ENCODE measurements at places on chromosomes 1 and 21.

- no peak for DNase-seq
Observed at GRCh38 chr1:171355727-171356126, 41.7 kb downstream of the FMO4 start.

DNA sequence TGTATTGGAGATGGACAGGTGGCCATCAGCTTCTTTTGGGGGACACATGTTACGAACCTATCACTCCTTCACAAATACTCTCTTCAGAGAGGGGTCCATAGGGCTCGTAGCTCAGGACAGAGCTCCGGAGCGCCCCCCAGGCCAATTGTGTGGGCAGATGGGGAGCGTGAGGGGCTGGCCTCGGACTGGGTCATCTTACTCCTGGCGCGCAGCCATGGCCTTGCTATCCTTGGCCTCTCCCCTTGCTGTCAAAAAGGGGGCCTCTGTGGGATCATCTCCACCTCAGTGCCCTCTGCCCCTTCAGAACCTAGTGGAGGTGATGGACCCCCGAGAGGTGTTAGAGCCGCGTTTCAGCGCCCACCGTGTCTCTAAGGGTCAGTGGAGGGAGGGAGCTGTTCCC lies 35.0 kb downstream of the ATP5PO start:
- DNase-seq, result no peak

DNA sequence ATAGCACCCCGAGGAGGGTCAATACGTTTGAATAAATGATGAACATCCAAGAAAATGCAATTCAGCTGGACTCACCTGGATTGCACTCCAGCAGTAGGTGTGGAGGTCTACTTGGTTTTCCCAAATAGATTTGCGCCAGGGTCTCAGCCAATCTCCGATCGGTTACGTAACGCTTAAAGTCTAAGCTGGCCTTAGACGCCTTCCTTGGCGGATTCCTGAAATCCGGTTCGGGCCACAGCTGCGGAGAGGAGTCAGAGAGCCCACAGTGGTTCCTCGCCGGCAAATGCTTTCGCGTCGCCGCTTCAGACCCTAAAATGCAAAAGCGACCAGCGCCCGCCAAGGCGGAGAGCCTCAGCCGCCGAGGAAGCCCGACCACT lies 322 bp downstream of the TFB2M start:
- no peak for DNase-seq

DNA sequence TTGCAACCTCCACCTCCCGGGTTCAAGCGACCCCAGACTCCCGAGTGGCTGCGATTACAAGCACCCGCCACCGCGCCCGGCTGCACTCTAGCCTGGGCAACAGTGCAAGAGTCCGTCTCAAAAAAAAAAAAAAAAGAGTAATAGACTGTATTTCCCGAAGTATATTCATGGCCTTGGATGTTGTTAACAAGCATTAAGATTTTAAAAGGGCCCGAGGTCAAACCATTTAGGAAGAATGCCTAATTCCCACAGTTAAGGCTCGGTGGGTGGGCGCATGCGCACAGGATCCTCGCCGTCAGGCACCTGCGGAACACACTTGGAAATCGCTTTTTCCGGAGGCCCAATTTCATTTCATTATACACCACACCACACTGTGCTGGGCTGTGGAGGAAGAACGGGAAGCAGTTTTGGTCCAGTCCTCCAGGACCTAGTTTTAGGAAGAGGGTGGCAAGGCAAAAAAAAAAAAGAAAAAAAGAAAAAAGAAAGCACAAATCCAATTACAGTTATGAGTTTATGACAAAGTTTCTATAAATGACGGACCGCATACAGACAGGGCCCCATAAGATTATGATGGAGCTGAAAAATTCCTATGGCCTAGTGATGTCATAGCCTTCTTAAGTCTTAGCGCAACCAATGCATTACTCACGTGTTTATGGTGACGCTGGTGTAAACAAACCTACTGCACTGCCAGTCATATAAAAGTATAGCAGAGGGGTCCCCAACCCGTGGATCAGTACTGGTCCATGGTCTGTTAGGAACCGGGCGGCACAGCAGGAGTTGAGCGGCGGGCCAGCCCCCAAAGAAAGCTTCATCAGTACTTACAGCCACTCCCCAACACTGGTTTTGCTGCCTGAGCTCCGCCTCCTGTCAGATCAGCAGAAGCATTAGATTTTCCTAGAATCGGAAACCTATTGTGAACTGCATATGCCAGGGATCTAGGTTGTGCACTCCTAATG lies 38.2 kb downstream of the H3-3A start:
- peak; percentile 58 for DNase-seq

- DNase-seq, result no peak
Observed at GRCh38 chr1:245999697-246000637, 507.1 kb downstream of the SMYD3 start.

DNA sequence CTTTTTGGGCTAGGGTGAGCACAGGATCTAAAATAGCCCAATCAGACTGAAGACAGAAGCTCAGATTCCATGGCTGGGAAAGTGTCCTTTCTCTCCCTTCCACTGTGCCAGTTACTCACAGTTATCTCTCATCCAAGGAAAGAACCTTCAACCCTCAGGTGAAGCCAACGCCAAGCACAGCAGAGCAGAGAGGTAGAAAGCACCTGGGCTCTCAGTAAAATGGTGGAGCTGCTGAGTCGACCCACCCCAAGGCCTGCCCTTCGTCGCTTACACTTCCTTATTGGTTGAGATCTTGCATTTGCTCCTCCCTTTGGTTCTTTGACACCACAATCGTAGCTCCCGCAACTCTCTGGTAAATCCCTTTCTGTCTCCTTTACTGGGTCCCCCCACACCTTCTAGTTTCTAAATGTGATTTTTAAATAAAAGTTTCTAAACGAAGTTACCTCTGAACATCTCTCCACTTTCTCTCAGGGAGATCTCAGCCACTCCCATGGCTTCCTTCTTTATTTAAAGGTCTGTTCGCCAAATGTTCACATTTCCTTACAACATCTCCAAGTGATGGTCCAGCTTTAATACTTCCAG lies 27.5 kb upstream of the SLC30A1 start:
- DNase-seq, result no peak

DNA sequence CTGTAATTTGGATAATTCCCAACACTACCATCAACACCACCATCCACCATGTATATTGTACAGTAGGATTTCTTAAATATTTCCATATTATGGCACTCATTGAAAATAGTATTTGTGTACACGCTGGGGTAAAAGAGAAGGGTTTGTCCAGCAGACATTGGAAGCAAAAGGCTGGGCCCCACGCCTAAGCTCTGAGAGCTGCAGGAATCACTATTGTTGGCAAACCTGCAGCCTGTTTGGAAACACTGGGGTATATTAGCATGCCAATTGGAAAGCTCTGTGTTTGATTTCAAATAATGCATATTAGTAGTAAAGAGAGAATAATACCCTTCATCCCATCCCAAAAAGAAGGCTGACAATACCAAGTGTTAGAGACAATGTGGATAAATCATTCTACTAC lies 81.5 kb upstream of the DPYD start:
- no peak for DNase-seq

DNA sequence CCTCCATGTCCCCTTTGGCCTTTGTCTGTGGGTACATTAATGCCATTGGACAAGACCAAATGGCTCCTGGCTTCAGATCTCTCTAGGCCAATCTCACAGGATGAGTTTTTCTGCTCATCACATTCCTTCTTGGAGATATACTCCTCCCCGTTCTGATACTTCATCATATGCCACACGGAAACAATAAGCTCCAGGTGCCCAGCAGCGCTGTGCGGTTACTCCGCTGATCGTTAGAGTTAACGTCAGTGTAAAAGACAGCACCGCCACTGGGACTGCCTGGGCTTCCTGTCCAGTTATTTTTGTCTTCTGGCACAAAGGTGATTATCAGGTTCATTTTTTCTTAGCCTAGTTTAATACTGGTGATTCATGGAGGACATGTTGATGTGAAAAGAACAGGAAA lies 22.5 kb downstream of the CACHD1 start:
- no peak for DNase-seq

DNA sequence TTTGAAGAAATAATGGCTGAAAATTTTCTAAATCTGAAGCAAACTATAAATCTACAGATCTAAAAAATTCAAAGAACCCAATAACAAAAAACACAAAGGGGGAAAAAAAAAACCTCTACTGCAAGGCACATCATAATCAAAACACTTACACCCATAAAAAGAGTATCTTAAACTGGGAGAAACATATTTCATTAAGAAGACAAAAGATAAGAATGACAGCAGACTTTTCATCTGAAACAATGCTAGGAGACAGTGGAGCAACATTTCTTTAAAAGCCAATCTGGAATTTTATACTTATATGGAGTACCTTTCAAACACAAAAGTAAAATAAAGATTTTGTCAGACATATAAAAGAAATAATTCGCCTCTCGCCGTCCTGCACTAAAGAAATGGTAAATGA lies 49.1 kb downstream of the COP1 start:
- DNase-seq, result no peak

DNA sequence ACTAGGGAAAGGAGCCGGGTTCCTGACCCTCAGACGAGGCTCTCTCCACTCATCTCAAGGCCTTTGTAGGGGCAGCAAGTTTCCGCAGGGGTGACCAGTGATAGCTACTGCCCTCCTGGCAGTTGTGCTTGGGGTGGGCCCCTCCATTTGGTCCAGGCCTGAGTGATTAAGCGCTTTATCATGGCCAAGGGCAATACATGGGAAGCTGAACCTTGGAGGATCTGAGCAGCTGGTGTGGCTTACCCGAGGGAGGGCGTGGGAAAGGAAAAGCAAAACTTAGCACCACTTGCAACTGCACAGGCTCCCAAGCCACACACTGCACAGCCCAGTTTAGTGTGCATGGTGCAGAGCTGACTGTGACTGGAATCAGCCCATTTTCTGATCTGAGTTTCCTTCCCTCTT lies 47.8 kb downstream of the GADD45A start:
- no peak for DNase-seq

DNA sequence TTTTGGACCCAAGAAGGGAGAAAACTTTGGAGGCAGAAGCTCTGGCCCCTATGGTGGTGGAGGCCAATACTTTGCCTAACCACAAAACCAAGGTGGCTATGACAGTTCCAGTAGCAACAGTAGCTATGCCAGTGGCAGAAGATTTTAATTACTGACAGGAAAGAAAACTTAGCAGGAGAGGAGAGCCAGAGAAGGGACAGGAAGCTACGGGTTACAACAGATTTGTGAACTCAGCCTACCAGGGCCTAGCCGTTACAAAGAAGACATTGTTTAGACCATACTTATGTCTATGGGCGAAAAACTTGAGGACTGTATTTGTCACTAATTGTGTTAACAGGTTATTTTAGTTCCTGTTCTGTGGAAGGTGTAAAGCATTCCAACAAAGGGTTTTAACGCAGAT lies 10.4 kb upstream of the ACOT11 start:
- DNase-seq, result no peak

- no peak for DNase-seq
Observed at GRCh38 chr1:77688939-77689338, 6.5 kb upstream of the ZZZ3 start.

DNA sequence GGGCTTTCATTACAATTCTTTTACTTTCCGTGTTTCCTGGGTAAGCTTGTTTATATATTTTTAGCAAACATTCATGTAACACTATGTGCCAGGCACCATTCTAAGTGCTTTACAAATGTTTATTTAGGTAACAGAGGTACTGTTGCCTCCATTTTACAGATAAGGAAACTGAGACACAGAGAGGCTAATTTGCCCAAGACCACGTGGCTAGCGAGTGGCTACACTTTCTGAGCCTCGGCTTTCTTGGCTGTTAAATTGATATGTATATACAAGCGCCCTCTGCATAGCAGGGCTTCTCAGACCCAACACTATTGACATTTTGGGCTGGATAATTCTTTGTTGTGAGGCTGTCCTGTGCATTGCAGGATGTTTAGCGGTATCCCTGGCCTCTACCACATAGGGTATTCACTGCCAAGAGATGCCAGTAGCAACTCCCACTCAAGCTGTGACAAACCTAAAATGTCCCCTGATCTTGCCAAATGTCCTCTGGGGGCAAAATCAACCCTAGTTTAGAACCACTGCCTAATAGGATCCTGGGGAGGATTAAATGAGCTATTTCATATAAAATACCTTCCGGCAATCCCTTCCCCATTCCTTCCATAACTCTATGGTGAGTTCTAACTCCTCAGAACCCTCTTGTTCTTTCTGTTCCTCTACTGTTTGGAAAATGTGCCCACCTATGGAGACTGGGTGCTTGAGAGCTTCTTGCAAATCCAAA lies 17.2 kb upstream of the ID3 start:
- DNase-seq, result no peak

GRCh38 chr1:206674745-206675175 lies 9.9 kb upstream of the MAPKAPK2 start:
- DNase-seq, result no peak

DNA sequence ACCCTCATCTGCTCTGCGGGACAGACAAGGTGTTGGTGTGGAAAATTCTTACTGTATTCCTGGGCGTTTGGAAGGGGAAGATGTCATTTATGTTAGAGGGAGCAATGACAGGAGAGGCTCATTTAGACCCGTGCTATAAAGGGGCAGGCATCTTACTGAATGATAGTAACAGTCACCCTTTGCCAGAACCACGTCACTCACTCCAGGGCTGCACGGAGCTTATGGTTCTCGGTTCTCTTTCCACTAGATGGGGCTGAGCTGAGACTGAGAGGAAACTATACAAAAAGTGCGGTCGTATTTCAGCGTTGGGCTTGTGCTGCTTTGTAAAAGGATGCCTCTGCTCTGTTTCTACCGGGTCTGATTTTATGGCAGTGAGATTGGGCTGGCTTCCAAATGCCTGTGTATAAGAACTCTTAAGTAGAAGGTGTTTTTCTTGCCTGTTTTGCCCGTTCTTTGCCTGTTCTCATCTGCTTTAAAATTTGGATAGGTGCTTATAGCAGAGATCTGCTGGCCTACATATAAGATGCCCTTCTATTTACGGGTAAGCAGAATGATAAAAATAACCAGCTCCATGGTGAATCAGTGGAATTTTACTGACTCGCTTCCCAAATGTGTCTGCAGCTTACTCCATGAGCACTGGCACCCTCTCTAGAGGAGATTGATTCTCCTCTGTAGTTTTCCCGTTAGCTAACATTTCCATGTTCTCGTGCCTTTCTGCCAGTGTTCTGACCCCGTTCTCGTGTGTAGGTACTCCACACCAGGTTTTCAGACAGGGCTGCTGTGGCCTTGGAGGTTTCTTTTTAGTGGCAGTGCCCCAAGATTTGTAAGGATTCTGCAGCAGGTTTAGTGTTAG lies 55.9 kb downstream of the MRPS6 start:
- peak; percentile 57 for DNase-seq

DNA sequence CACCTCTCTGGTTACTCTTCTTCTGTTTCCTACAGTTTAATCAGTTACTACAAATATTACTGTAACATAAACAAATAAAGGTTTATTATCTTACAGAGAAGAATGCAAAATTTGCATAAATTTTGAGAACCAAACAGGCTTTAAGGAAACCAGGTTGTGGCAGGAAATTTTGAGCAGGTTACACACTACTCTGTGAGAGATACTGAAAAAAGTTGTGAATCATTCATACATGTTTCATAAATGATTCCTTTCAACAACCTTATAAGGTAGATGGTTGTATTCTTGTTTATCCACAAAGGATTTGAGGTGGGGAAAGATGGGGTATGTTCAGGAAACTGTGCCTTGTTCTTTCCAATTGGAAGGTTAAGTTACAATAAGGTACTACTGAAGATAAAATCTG lies 58.6 kb downstream of the MAST2 start:
- no peak for DNase-seq

GRCh38 chr1:21514245-21514644 lies 5.0 kb downstream of the ALPL start:
- DNase-seq, result no peak
